WTC11 (cell line): ENCODE measurements at places on chromosomes 12 and 14.

DNA sequence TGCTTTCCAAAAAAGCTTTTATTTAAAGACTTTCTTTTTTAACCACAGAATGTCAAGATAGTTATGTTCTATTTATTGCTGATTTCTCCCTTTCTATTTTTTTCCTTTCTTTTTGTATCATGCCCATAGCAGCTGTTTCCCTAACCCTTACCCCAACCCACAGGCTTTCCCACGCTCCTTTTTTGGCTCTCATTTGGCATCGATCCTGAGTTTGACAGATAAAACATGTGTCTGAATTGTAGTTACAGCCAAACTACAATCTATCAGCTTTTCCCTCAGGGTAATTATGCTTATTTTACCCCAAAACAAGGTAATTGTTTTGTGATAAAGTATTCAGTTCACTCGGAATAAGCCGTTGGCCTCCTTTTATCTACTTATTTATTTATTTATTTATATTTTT, 46.7 kb downstream of the PDE3A start:
- DNase-seq: no peak

DNA sequence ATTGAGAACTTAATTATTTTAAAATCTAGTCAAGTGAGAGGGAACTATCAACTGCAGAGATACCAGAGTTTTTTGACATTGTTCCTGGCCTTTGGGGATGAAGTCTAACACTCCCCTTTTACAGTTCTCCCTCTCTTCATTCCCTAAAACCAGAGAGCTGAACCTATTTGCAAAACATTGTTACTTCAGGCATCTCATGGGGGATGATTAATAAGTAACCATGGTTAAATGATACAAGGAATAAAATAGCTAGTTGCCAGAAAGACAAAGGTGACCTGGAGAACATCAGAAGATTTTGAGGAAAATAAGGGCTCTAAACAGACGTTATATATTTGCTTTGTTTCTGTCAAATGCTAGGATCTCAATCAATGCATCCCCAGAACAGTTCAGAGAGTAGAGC, 42.3 kb downstream of the PDE6H start:
- no peak for DNase-seq

- peak; percentile 77 for DNase-seq
These were observed 12.1 kb downstream of the ZFHX2 start for GRCh38 chr14:23539248-23540140.

DNA sequence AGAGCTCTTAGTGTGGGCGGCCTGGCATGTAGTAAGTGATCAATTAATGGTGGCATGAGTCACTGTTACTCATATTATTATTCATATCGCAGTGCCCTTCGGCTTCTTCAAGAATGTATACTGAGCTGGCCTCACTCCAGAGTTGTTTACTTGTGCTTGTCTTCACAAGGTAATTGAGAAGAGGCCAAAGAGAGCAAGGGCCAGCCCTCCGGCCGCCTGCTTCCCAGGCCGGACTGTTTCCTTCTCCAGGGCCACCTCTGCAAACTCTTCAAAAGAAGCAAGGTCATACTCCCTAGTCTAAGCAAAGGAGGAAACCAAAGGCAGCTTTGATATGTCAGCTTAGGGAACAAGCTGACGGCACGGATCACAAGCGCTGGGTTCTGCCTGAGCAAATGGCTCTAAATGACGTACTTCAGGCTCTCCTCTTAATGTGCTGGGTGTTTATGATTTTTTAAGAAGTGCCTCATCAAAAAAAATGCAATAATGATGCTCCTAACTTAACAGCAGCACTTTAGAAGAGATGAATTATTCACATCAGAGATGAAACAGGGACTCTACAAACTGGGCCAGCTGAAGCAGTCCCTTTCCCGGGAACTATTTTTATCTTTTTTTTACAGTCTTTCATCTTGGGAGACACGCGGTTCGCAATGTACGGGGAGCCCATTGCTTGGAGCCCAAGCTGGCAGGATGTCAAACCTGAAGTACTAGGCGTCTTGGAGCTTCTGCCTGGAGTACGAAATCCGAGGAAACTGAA, 65.6 kb upstream of the DLK1 start:
- no peak for DNase-seq

GRCh38 chr12:32603858-32604257, 75.2 kb upstream of the DNM1L start:
- no peak for DNase-seq

- DNase-seq: no peak
These were observed 6.6 kb upstream of the KRT18 start for GRCh38 chr12:52942066-52942900.

- peak; percentile 85 for DNase-seq
These were observed 138.0 kb downstream of the ASCL4 start for GRCh38 chr12:107912421-107913004.

DNA sequence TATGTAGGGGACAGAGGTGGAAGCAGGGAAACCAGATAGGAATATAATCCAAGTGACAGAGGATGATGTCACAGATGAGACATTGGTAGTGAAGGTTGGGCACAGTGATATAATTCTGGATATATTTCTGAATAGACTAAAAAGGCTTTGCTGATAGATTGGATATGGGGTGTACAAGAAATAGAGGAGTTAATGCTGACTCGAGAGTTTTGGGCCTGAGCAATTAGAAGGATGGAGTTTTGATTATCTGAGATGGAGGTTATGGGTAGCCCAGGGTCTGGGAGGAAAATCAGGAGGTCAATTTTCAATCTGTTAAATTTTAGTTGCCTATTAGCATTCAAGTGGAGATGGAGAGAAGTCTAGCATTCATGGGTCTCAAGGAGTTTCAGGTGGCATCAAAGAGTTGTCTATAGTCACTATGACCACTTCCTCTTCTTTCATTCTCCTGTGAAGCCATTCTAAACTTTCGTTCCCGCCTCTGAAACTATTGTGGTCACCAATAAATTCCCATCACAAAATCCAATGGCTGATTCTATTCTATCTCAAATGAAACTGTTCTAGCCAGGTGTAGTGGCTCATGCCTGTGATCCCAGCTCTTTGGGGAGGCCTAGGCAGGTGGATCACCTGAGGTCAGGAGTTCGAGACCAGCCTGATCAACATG, 10.6 kb upstream of the ANO6 start:
- DNase-seq: no peak

- peak; percentile 87 for DNase-seq
These were observed 76.7 kb upstream of the RGS6 start for GRCh38 chr14:71855399-71856036.

GRCh38 chr14:61611880-61612630, 83.3 kb upstream of the HIF1A start:
- DNase-seq: no peak

DNA sequence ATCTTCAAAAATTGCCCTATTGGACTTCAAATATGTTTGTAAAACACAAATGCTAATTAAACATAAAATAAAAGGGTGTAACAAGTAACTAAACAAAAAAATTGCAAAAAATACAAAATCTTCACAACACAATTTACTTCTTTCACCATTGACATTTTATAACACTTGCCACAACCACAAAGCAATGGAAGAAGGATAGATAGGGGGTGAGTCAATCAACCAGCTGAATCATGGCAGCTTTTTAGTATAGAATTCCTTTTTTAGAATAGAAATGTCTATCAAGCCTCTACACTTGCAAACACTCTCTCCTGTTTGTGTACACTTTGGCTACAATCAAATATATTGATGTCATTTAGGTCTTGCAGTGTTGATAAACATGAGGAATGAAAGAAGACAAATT, 232.7 kb downstream of the SLC16A7 start:
- DNase-seq: no peak

- no peak for DNase-seq
These were observed 175.3 kb downstream of the TSPAN9 start for GRCh38 chr12:3252450-3252891.

GRCh38 chr12:6038160-6038559, 86.3 kb downstream of the VWF start:
- DNase-seq: peak; percentile 84

GRCh38 chr12:101862245-101862644, 15.1 kb upstream of the DRAM1 start:
- DNase-seq: no peak

DNA sequence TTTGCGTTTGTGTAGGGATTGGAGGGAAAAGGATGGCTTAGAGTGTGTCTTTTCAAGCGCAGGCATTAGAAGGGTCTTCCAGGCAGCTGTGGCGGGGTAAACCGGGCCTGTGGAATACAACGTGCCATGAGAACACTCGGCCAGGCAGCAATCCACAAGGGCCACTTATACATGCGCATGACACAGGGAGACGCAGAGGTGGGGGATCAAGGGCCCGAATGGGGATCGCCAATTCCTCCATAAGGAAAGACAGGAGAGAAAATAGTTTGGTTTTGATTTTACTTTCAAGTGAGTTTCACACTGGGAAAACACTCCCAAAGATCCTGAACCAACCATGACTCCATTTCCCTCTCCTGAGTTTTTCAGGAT, 71.6 kb downstream of the SPRING1 start:
- peak; percentile 27 for DNase-seq
